Karpas-422 (cell line): ENCODE measurements at places on chromosomes 6 and 20.
A peak's percentile ranks its signal among the peaks of the same experiment; 100 is the strongest.

DNA sequence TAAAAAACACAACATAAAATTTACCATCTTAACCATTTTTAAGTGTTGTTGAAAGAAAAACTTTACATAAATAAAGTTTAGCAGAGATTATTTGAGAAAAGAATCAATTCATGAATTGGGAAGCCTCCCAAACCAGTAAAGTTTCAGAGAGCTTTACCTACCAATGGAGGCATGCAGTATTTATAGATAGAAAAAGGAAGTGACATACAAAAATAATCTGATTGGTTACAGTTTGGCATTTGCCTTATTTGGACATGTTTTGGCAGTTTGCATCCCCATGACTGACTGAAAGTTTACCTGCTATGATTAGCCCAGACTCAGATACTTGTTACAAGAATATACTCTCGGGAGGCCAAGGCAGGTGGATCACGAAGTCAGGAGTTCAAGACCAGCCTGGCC is 3.7 kb upstream of the CMTR1 start:
- DNase-seq, result peak; percentile 55

DNA sequence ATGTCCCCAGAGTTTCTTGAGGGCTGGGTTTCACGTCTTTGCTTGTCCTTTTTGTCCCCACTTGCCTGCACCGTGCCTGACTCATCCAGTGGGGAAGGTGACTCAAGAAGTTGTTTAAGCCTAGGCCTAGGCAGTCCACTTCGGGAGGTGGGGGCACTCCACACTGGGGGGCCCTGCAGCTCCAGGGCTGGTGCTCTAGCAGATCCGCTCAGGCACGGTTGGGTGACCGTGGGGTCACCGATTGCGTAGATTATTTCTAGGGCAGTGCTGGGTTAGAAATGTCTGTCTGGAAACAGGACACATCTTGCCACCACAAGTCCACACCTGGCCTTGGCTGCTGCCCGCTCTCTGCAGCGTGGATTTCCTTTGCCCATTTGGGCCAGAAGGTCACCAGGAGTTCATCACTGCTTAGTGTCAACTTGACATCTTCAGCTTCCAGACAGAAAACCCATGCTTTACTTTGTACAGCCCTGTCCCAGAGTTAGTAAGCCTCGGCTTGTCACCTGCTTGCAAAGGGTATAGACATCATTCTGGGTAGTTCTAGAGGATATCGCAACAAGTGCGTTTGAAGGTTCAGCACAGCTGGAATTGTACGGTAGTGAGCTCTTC is 13.6 kb upstream of the C20orf144 start:
- DNase-seq, result no peak

DNA sequence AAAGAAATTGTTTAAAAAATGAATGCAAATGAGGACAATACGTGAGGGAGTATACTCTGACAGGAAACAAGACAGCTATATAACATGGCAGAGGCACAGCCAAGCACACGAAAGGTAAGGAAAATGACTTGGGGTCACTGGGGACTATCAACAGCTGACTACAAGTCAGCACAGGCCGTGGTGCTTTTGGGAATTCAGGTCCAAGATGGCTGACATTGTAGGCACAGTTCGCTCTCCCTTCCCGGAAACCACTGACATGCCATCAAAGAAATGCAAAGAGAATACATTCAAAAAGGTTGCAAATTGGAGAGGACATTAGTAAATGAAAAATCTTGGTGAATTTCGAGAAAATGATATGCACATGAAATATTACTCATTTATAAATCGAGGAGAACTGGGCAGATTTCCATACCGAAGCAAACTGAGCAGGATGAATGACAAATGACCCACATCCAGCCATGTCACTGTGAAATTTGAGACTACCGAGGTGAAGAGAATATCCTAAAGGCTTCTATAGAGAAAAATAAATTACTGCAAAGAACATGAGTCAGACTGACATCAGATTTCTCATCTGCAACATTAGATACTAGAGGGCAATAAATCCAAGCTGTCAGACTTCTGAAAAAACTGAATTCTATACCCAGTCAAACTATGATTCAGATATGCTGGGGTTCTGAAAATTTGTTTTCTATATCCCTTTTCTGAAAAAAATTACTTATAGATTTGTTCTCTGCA is 391.1 kb downstream of the BTBD9 start:
- no peak for DNase-seq

- no peak for DNase-seq
Measured at GRCh38 chr20:19692100-19692499, 66.0 kb upstream of the RIN2 start.

- no peak for DNase-seq
Measured at GRCh38 chr6:148407372-148407771, 64.7 kb downstream of the SASH1 start.

GRCh38 chr6:156825475-156825874 is 48.3 kb downstream of the ARID1B start:
- DNase-seq, result no peak
